ENCODE measurements at places on chromosomes 7 and 10. TPM values are rescaled to one million over a fixed set of nuclear protein-coding genes. Genes with fewer than 3 reads are reported as not detected.

- no peak for DNase-seq
These were observed 152.1 kb downstream of the FZD1 start for GRCh38 chr7:91416155-91416865.

GRCh38 chr7:51587604-51588003 is 271.0 kb upstream of the COBL start:
- no peak for DNase-seq

DNA sequence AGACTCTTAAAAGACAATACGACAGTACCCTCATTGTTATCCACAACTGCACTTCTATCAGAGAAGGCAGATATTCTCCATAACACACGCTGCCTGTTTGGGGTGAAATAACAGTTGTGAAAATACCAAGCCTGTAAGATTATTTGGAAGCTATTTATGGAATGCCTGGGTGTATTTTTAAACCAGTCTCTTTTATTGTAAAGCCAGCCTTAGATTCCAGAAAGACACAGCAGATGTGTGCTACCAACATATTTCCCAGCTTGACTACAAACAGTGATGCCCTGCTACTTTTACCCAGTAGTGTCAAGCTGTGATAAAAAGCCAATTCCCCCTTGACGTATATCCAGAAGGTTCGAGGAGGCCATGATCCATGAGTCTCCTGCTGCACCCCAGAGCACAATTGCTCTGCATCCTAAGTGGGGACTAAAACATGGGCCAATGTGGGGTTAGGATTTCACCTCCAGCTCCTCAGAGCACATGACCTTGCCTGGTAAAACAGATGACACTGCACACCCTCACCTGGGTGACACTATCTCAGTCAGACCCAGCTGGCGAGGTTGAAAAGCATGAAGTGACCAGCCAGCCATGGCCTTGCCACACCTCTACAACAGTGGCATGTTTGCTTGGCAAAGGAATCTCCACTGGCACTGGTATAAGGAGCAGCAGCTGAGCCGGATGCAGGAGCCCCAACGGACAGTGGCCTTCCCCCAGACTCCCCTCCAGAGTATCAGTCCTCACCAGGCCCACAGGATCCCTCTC is 62.2 kb downstream of the GFRA1 start:
- no peak for DNase-seq

GRCh38 chr7:132082394-132082793 is 493.9 kb downstream of the PLXNA4 start:
- no peak for DNase-seq

GRCh38 chr7:126185959-126186580 is 1066.7 kb downstream of the GRM8 start:
- no peak for DNase-seq

- DNase-seq: no peak
These were observed 69.8 kb upstream of the BAIAP2L1 start for GRCh38 chr7:98470485-98471240.

DNA sequence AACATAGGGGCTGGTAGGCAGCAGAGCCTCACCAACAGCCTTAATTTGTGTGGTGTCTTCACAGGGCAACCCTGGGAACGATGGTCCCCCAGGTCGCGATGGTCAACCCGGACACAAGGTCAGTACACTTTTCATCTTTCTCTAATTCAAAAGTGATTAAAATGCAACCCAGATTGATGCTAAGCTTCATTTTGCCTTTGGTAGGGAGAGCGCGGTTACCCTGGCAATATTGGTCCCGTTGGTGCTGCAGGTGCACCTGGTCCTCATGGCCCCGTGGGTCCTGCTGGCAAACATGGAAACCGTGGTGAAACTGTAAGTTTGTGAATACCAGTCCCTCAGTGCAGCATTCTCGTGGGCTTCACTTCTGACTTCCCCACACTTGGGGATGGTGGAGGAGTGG is 30.9 kb downstream of the COL1A2 start:
- DNase-seq: no peak

DNA sequence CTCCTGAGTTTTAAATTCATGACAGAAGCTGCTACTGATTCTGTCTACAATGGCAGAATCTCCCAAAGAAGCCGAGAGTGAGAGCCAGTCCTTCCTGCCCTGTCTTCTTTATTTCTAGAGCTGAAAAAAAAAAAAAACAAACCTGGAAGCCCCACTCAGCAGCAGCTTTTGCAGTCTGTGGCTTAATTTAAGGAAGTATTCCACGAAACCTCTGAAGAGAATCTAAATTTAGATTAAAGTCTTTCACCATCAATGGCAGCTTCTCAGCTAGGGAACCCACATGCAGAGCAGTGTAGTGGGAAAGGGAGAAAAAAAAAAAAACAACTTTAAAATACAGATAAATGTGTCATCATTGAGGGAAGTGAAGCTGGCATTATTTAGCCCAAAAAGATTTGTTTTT is 23.4 kb downstream of the SMURF1 start:
- DNase-seq: no peak

DNA sequence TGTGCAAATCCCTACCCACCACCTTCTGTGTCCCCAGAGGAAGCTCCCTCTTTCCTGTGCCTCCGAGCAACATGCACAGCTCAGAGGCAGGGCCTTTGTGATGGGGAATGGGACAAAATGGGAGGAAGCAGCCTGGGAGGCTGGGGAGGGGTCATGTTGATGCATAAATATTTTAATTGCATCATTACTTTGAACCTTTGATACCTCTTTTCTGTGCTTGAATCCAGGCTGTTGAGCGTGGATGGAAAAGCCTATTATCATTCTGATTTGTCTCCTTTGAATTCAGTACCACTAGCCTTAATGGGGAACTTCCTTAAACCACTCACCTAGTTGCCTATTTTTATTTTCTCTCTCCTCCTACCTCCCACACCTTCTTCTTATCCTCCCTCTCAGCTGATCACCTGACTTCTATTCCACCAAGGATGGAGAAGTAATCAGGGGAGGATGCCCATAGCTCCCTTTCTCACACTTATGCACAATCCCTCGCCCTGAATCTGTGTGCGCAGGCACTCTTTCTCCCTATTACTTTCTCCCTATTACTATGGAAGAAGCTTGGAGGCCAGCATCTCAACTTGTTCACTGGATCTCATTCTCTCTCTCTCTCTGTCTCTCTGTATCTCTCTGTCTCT is 78.5 kb downstream of the SEC61G start:
- no peak for DNase-seq

DNA sequence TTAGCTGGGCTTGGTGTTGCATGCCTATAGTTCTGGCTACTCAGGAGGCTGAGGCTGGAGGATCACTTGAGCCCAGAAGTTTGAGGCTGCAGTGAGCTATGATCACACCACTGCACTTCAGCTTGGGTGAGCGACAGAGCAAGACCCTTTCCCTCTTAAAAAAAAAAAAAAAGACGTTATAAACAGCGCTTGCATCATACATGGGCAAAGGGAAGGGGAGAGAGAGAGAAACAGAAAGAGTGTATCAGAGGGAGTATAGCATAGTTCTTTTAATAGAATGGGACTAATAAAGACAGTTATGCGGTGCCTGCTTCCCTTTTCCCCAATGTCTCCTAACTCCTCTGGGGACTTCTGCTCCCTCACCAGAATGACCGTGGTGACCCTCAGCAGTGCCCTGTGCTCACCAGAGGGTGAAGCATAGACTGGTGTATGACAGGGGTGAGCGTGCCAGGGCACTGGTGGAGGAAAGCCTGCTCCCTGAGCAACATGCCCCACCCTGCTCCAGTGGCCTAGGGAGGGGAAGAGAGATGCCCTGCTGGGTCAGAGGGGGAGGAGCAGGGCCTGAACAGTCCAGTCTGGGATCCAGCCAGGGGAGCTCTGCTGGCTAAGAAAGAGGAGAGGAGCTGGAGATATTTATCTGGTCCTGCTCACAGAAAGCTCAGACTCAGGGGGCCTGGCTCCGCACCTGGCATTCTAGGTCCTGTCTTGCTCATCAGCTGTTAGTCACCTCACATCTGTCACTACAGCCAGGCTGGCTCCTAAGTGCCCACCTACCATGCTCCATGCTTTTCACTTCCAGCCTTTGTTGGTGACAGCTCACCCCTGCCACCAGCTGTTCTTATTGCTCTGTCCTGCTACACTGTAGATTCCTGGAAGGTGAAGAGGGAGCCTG is 2.2 kb downstream of the PDZD7 start:
- DNase-seq: no peak

GRCh38 chr7:8143151-8143874 is 118.7 kb downstream of the ICA1 start:
- DNase-seq: no peak

DNA sequence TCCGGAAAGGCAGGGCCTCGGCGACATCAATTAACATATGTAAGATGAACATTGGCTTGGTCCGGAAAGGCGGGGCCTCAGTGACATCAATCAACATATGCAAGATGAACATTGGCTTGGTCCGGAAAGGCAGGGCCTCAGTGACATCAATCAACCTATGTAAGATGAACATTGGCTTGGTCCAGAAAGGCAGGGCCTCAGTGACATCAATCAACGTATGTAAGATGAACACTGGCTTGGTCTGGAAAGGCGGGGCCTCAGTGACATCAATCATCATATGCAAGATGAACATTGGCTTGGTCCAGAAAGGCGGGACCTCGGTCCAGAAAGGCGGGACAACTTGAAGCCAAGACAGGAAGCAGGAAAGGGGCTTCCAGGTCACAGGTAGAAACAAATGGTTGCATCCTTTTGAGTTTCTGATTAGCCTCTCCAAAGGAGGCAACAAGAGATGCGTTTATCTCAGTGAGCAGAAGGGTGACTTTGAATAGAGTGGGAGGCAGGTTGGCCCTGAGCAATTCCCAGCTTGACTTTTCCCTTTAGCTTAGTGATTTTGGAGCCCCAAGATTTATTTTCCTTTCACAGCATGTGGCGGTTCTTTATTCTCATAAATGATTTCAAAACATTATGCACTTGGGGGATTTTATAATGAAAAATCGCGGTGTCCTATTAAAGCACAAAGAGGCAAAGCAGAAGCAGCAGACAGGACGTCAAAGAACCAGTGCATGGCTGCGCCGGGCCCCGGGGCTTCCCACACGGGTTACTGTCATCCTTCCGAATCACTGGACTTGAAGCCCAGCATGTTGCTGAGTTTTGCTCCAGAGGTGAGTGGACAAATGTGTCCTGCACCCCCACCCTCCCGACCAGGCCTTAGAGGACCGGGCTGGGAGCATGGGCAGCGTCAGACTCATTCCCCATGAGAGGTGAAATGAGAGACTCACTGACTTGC is 43.1 kb upstream of the EN2 start:
- no peak for DNase-seq

DNA sequence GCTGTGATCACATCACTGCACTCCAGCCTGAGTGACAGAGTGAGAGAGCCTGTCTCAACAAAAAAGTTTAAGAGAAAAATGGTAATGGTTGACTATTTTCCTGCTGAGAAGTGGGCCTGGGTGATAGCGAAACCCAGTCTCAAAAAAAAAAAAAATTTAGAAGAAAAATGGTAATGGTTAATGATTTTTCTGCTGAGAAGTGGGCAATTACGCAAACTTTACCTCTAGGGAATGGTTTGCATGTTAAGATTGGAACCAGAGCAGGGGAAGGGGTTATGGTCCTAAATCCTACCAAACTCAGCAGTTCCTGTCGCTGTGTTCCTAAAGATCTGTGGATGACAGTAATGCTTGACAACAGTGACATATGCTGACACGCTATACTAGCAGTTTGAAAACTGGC is 130.5 kb upstream of the RHEB start:
- no peak for DNase-seq

DNA sequence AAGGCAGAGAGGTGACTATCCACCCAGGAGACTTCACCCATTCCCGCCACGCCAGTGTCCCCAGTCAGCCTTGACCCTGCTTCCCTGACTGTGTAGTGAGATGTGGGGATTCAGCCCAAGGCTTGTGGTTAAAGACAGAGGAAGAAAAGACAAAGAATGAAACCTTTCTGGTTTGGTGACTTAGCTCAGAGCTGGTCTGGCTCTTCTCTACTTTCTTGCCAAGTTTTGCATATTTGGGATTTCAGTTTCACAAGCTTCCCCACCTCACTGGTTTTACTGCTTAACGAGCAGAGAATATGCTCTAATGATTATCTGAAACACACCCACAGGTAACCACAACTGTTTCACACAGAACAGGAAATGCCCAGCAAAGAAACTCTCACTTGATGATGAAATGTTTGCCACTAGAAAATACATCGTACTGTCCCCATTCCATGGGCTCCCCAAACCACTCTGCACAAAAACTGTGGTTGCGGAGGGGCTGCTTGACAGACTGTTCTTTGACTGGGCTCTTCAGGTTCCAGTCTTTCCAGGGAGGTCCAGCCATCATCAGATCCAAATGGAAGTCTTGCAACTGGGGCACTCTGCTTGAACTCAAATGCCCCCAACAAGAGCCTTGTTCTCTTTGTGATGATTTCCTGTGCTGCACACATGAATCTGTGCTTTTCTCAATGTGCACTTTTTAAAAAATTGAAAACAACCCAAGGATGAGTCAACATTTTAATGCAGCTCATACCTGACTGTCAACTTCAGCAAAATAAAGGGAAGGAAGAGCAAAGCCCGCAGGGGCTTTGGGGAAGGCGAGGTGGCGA is 95.5 kb downstream of the CTBP2 start:
- DNase-seq: no peak

GRCh38 chr7:149220534-149220933 is 18.9 kb upstream of the ZNF212 start:
- no peak for DNase-seq

DNA sequence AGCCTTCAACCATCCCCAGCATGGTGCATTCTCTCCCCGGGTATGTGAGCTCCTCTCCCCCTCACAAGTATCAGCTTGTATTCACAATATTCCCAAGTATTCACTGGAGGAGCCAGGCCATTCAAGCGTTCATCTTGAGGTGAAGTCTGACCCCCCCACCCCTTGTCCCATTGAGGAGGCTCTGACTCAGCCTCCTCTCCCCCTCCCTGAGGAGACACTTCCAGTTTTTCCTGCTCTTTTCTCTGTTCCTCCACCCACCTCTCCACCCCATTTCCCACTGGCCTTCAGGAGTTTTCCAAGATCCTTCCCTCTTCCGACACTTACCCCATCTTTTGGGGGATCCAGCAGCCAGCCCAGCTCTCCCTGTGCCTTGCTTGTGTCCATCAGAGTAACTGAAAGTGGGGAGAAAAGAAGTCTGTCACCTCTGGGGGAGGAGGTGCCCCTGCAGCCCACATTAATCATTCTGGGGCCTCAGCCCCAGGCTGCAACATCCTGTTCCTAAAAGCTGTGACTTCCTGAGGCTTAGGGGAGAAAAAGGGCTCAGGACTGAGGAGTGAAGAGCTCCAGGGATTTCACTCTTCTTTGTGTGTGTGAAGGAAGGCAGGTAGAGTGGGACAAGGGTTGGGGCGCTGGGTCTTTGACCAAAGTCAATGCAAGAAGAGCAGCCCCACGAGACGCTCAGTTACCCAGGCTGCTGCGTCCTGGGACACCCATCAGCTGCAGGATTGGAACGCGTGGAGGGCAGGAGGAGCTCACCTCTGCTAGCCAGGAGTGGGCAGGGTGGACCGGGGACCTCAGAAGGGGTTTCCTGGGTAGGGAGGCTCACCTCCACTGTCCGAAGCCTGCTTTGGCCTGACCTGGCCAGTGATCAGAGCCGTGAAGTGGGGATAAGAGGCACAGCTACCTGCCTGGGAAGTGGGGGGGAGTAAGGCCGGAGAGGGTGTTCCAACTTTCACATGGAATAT is 1.1 kb downstream of the EPHA1 start:
- DNase-seq: no peak

GRCh38 chr10:93032105-93032808 is 28.3 kb upstream of the CYP26C1 start:
- no peak for DNase-seq

The RPEL1 gene
- not detected for total RNA-seq

The GRM3 gene
- not detected for total RNA-seq

The SLC18A2 gene
- not detected for total RNA-seq

The INMT gene
- 0.17 TPM for total RNA-seq

The DENND2A gene
- total RNA-seq: not detected

The OR6V1 gene
- not detected for total RNA-seq

The GNGT1 gene
- not detected for total RNA-seq
